ENCODE measurements at places on chromosomes 5 and 9.

DNA sequence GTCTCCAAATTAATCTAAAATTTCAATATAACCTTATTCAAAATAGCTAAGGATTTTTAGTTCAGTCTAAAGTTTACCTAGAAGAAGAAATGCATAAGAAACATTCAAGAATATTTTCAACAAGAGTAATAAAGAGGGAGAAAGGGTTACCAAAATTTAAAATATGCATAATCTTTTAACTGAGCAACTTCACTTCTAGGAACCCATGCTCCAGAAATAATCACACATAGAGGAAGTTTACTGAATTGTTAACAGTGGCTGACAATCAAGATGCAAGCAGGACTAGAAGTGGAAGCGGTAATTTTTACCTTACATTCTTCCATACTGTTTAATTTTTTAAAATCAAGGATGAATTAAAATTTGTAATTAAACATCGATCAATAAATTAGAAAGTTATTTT lies 1.9 kb downstream of the PJA2 start:
- peaks cover 40% of the 10 kb centered on the region for H3K4me1 ChIP-seq
- no peaks in the 10 kb centered on the region for H3K27me3 ChIP-seq
- peak overlapping the region; percentile 92 for H3K4me3 ChIP-seq
- peaks cover 35% of the 10 kb centered on the region for H3K36me3 ChIP-seq
- peak overlapping the region; percentile 100 for H3K27ac ChIP-seq

DNA sequence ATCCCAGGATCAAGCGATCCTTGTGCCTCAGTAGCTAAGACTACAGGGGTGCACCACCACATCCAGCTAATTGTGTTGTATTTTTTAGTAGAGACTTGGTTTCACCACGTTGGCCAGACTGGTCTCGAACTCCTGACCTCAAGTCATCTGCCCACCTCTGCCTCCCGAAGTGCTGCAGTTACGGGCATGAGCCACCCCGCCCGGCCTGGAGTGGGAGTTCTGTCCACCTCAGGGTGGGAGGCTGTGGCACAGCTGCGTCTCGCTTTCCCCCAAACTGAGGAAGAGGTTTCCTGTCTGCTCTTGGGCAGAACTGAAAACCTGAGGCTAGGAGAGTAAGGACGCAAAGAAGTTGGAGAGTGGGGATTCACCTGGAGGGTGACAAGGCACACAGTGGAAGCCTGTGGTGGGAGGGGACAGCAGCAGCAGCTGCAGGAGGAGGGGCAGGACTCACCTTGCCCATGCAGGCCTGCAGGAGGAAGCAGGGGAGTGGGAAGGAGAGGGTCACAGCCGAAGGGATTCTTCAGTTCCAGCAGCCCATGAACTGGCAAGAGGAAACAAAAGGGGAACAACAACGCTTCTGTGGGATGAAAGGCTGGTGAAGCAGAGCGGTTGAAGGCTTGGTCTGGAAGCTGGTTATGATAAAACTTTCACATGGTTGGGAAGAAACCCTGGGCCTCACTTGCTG lies 181.4 kb downstream of the GAS1 start:
- no peak overlapping the region for H3K27ac ChIP-seq
- no peaks in the 10 kb centered on the region for H3K4me1 ChIP-seq

GRCh38 chr9:105243015-105243686 lies 1.3 kb upstream of the SLC44A1 start:
- no peaks in the 10 kb centered on the region for H3K36me3 ChIP-seq
- no peak overlapping the region for H3K4me3 ChIP-seq
- peaks cover 30% of the 10 kb centered on the region for H3K4me1 ChIP-seq

DNA sequence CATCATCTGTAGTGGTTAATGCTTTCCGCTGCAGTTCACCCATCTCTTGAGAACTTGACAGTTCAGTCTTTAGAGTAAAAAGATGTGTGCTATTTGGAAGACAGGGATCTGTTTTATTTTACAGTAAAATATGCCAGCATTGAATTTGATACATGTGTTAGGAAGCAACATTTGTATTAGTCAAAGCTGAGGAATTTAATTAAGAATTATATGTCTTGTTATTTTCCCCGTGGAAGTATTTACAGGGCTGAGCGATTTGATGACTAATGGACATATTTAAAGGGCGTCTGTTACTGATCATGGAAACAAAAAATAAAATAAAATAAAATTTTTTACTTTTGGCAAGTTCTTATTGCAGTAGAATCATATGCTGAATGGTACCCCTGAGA lies 101.3 kb downstream of the PAM start:
- H3K27ac ChIP-seq = no peak overlapping the region
- H3K4me1 ChIP-seq = peaks cover 9% of the 10 kb centered on the region

GRCh38 chr9:86062845-86063693 lies 36.3 kb downstream of the GOLM1 start:
- peaks cover 11% of the 10 kb centered on the region for H3K27me3 ChIP-seq
- no peak for DNase-seq
- H3K4me3 ChIP-seq = no peak overlapping the region
- no peaks in the 10 kb centered on the region for H3K36me3 ChIP-seq
- no peak overlapping the region for H3K27ac ChIP-seq
- H3K4me1 ChIP-seq = no peaks in the 10 kb centered on the region

GRCh38 chr9:128201441-128202369 lies 1.5 kb upstream of the DNM1 start:
- H3K27ac ChIP-seq = no peak overlapping the region
- H3K4me1 ChIP-seq = peaks cover 10% of the 10 kb centered on the region
- peaks cover 20% of the 10 kb centered on the region for H3K27me3 ChIP-seq
- DNase-seq = no peak
- H3K36me3 ChIP-seq = no peaks in the 10 kb centered on the region

- no peak for DNase-seq
- H3K27ac ChIP-seq = no peak overlapping the region
- H3K4me1 ChIP-seq = peaks cover under 1% of the 10 kb centered on the region
- H3K4me3 ChIP-seq = no peak overlapping the region
Observed at GRCh38 chr9:87530716-87531115, 33.0 kb downstream of the DAPK1 start.

- no peak overlapping the region for H3K4me3 ChIP-seq
- H3K36me3 ChIP-seq = no peaks in the 10 kb centered on the region
- no peaks in the 10 kb centered on the region for H3K27me3 ChIP-seq
- no peak overlapping the region for H3K27ac ChIP-seq
Observed at GRCh38 chr5:60036192-60036938, 142.8 kb upstream of the PDE4D start.

DNA sequence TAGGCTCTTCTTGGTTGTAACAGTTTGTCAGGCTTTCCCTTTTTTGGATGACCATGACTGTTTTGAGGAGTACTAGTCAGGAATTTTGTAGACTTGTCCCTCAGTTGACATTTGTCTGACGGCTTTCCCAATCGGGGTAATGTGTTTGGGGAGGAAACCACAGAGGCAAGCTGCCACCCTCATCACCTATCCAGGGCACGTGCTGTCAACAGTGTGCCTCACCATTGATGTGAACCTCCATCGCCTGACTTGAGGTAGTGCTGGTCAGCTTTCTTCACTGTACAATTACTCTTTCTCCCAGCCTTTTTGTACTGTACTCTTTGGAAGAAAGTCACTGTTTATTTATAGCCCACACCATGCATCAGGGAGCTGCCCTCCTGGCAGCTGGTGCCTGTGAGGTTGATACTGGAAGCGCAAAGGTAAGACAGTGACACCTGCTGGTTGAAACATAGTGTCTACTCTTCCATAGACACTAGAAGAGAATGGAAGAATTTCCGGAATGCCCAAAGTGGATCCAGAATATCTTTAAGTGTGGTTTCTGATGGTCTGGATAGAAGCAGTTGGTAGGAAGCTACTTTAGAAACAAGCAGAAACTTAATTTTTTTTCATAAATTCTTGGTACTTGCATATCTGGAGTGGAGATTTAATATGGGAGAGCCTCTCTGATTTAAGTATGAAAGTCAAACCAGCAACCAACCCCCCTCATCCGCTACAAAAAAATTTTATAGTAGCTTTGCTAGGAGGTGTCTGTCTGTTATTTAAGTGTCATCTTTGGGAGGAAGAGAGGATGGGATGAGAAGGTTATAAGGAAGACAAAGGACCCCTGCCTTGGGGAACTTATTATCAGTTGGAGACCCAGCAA lies 69.3 kb downstream of the SNX30 start:
- no peaks in the 10 kb centered on the region for H3K27me3 ChIP-seq
- no peak overlapping the region for H3K27ac ChIP-seq
- H3K4me3 ChIP-seq = no peak overlapping the region
- peaks cover 3% of the 10 kb centered on the region for H3K36me3 ChIP-seq
- DNase-seq = peak; percentile 23
- no peaks in the 10 kb centered on the region for H3K4me1 ChIP-seq

- H3K4me3 ChIP-seq = no peak overlapping the region
- peaks cover 4% of the 10 kb centered on the region for H3K27me3 ChIP-seq
- H3K27ac ChIP-seq = no peak overlapping the region
- H3K4me1 ChIP-seq = peaks cover 6% of the 10 kb centered on the region
Observed at GRCh38 chr9:110328763-110329162, 8.9 kb downstream of the TXNDC8 start.

GRCh38 chr9:110143485-110143884 lies 64.5 kb downstream of the C9orf152 start:
- H3K27ac ChIP-seq = peak overlapping the region; percentile 98
- H3K27me3 ChIP-seq = no peaks in the 10 kb centered on the region
- DNase-seq = no peak
- peaks cover 61% of the 10 kb centered on the region for H3K4me1 ChIP-seq
- peak overlapping the region; percentile 59 for H3K4me3 ChIP-seq

Data from activated CD4-positive, alpha-beta T cell treated with anti-CD3 and anti-CD28 coated beads, Interleukin-2, amount 10 ng/mL, durations not matched to agents 7 days and 5 days (primary cell).